ENCODE measurements at places on chromosomes 6 and 20. TPM values are rescaled to one million over a fixed set of nuclear protein-coding genes. Genes with fewer than 3 reads are reported as not detected.

The LINC00237 gene
- total RNA-seq = not detected

DNA sequence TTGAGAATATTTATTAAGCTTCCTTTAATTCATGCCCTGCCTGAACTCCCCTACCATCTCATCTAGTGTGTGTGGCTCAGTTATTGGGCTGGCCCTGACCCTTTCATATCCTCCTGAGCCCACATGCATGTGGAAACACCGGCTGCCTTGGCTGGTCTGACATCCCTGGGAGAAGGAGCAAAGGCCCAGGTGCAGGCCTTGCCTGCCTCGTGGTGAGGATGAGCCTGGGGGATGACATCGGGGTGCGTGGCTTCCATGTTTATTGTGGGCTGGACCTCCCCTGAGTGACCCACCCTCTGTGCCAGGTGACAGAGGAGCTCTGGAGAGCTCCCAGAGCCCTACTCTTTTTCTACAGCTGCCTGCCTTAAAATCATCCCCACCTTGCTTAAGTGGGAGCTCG lies 69.1 kb downstream of the FOXA2 start:
- no peak for DNase-seq
- H3K4me1 ChIP-seq = no peaks in the 10 kb centered on the region
- H3K27me3 ChIP-seq = no peaks in the 10 kb centered on the region
- no peak overlapping the region for H3K27ac ChIP-seq

DNA sequence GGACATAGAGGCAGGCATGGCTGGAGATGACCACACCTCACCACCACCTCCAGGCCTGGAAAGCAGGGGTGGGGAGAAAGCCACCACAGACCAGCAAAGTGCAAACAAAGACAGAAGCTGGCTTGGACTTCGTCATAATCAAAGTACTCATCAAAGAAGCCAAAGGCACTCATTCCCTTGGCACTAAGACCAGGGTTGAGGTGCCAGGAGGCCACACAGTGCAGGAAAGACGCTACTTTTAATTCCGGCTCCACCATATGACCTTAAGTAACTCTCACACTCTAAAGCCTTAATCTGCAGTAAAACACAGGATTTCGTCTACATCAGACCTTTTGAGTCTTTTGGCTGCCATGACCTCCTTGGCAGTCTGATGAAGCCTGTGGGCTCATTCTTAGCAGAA lies 123.1 kb downstream of the HIVEP2 start:
- no peak overlapping the region for H3K4me3 ChIP-seq
- no peak for DNase-seq
- no peaks in the 10 kb centered on the region for H3K27me3 ChIP-seq
- H3K27ac ChIP-seq = no peak overlapping the region
- no peaks in the 10 kb centered on the region for H3K36me3 ChIP-seq

The IPCEF1 gene
- total RNA-seq = 0.88 TPM

DNA sequence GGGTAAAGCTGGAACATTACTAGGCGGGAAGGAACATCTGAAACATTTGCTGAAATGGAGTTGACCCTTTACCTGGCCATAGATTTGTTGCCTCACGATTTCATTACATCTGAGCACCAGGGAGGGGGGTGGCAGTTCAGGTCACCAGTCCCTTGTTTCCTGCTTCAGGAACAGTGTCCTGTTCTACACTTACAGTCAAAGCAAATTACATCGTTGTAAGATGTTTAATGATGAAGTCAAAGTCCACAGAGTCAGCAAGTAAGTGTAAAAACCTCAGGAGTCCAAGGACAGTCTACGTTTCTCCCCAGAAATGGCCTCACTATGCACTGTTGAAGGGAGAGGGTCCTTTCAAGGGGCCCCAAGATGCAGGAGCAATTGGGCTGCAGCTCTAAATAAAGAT lies 8.9 kb upstream of the MICB start:
- DNase-seq = no peak
- H3K4me1 ChIP-seq = peaks cover 13% of the 10 kb centered on the region
- no peak overlapping the region for H3K4me3 ChIP-seq
- no peak overlapping the region for H3K27ac ChIP-seq
- H3K27me3 ChIP-seq = no peaks in the 10 kb centered on the region

The DCBLD1 gene
- 22.1 TPM for total RNA-seq

GRCh38 chr6:158677906-158678578 lies 28.2 kb downstream of the SYTL3 start:
- H3K27me3 ChIP-seq = no peaks in the 10 kb centered on the region
- DNase-seq = peak; percentile 47
- H3K4me3 ChIP-seq = no peak overlapping the region
- no peaks in the 10 kb centered on the region for H3K36me3 ChIP-seq
- no peaks in the 10 kb centered on the region for H3K4me1 ChIP-seq

DNA sequence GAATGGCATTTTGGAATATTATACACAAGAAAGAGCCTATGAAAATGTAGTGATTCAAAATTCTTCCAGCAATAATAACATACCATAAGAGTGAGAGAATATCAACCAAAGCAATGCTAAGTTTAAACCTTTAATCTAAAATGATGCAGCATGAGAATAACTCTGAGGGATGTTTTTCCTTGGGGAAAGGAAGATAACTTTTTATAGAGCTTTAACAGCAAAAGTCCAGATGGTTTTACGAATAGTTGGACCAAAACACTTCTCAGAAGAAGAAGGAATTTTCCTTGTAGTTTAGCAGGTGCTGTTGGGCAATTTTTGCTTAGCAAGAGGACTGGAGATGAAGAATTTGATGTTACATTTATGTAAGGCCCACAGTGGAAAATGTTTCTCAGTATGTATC lies 1503.2 kb downstream of the HACE1 start:
- no peak for DNase-seq
- no peaks in the 10 kb centered on the region for H3K4me1 ChIP-seq
- H3K4me3 ChIP-seq = no peak overlapping the region
- no peaks in the 10 kb centered on the region for H3K36me3 ChIP-seq
- no peak overlapping the region for H3K27ac ChIP-seq

- no peaks in the 10 kb centered on the region for H3K36me3 ChIP-seq
- peaks cover 21% of the 10 kb centered on the region for H3K27me3 ChIP-seq
- no peak for DNase-seq
- no peak overlapping the region for H3K27ac ChIP-seq
- peaks cover 10% of the 10 kb centered on the region for H3K4me1 ChIP-seq
These were observed 177.9 kb downstream of the TFAP2C start for GRCh38 chr20:56806952-56807517.

DNA sequence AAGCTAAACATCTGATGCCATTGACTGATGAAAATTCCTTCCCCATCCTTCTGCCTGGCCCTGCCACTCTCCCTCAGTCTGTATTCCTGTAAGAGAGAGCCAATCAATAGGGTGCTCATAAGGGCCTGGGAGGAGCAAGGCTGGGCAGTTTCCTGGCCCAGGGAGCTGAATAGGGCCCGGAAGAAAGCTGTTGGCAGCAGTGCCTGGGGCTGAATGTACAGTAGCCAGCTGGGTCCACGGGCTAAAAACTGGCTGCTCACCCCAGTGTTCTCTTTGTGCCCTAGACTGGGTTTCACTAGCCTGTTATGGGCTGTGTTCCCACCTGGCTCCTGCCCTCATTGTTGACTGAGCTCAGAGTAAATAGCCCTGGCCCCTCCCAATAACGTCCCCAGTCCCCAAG lies 1.7 kb upstream of the WFDC2 start:
- no peaks in the 10 kb centered on the region for H3K36me3 ChIP-seq
- H3K27ac ChIP-seq = no peak overlapping the region
- no peak for DNase-seq
- peaks cover 74% of the 10 kb centered on the region for H3K27me3 ChIP-seq
- H3K4me1 ChIP-seq = no peaks in the 10 kb centered on the region
- no peak overlapping the region for H3K4me3 ChIP-seq

DNA sequence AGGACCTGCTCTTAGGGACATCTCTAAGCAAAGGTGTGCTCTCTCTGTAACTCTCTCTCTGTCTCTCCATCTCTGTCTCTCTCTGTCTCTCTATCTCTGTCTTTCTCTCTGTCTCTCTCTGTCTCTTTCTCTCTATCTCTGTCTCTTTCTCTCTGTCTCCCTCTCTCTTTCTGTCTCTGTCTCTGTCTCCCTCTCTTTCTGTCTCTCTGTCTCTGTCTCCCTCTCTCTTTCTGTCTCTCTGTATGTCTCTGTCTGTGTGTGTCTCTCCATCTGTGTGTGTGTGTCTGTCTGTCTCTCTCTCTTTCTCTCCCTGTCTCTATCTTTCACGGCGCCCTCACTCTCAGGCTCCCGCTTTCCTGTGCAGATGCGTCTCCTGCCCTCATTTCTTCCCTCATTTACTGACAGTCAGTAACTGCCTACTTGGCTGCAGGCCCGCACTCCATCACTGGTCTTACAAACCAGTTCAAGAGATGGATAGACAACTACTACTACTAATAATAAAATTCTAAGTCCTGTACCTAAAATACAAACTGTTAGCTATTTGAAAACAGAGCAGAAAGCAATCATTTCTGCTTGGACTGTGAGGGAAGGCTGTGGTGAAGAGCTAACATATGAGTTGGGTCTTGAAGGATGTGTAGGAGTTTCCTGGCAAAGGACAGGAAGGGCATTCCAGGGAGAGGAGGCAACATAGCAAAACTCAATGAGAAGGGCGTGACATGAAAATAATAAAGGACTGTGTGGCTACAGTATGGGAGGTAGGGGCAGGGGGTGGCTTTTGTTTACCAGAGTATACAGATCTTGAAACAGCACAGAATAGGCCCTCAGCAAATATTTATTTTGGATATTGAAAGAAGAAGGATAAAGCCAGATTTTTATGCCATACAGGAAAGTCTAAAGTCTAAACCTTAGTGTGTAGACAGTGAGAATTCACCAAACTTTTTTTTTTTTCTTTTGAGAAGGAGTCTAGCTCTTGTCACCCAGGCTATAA lies 67.8 kb upstream of the TAB2 start:
- no peak overlapping the region for H3K27ac ChIP-seq
- no peak for DNase-seq
- H3K4me1 ChIP-seq = no peaks in the 10 kb centered on the region
- H3K36me3 ChIP-seq = no peaks in the 10 kb centered on the region

The PCSK2 gene
- not detected for total RNA-seq

The PI16 gene
- 1.8 TPM for total RNA-seq

- no peak for DNase-seq
- no peak overlapping the region for H3K27ac ChIP-seq
- H3K27me3 ChIP-seq = peaks cover 6% of the 10 kb centered on the region
- no peaks in the 10 kb centered on the region for H3K36me3 ChIP-seq
These were observed 42.9 kb downstream of the TMEM244 start for GRCh38 chr6:129818251-129818650.

DNA sequence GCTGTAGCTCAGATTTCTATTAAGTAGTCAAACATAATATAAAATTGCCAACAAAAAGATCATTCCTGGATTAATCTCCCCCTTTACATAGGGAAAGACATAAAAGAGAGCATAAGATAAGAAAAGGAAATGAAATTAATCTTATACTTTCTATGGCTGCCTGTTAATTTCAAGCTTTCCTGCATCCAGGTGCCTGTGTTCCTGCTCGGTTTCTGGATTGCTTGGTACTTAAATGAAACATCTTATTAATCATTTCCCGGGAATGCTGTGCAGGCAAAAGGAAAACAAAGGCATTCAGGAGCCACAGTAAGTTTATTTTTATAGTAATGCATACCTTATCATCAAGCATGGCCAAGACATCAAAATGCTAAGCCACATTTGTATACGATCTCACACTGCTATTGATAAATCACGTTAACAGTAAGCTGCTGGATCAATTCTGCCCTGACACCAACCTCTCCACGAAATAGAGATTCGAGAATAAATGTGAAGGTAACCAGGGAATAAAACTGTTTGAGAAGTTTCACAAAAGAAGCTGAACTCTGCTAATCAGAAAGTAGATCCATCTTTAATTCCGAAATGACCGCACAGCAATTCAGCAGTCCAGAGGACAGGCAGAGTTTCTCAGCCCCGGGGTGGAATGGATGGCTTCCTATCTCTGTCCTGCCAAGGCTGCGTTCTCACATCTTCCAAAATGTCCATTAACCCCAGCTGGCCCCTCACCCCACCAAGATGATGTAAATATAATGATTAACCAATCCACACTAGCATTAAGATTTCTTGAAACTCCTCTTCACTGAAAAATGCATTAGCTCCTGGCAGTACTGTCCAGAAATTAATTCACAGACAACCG lies 32.6 kb upstream of the APCDD1L start:
- no peak for DNase-seq
- no peak overlapping the region for H3K4me3 ChIP-seq
- H3K4me1 ChIP-seq = peaks cover 74% of the 10 kb centered on the region
- H3K36me3 ChIP-seq = peaks cover 12% of the 10 kb centered on the region
- H3K27ac ChIP-seq = peak overlapping the region; percentile 81
- no peaks in the 10 kb centered on the region for H3K27me3 ChIP-seq

GRCh38 chr6:41967312-41968287 lies 26.0 kb upstream of the CCND3 start:
- no peaks in the 10 kb centered on the region for H3K27me3 ChIP-seq
- H3K36me3 ChIP-seq = no peaks in the 10 kb centered on the region
- H3K4me3 ChIP-seq = no peak overlapping the region
- DNase-seq = peak; percentile 88
- H3K4me1 ChIP-seq = peaks cover 23% of the 10 kb centered on the region

DNA sequence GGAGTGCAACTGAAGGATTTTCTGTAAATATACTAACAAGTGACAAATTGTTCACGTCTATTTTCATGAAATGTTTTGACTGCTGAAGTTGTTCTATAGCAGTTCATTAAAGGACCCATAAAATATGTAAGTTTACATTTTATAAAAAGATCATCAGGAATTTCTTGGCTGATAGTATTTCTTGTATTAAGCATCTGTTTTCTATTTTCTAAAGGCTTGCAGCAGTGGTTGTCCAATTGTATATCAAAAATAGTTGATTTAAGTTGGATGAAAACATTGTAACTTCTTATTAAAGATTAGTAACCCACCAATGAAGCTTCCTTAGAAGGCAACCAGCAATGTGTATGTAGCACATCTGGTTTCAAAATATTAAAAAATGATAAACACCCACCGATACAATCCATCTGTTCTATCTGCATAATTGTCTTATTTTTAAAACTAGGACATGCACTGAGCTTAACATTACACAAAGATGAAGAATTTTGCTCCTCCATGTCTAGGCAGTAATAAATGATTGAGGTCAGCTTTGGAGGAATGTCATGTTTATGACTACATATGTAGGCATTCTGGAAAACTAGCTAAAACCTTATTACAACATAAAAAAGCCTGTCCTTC lies 301.3 kb upstream of the TCF21 start:
- H3K4me1 ChIP-seq = peaks cover 20% of the 10 kb centered on the region
- DNase-seq = peak; percentile 80
- H3K27me3 ChIP-seq = no peaks in the 10 kb centered on the region
- peak overlapping the region; percentile 48 for H3K27ac ChIP-seq
- no peaks in the 10 kb centered on the region for H3K36me3 ChIP-seq
